IPS-NIHi11 (cell line): ENCODE measurements at places on chromosomes 1 and 21.
A peak's percentile ranks its signal among the peaks of the same experiment; 100 is the strongest.

- DNase-seq: no peak
These were observed 14.8 kb upstream of the CASQ2 start for GRCh38 chr1:115783311-115783710.

- no peak for DNase-seq
These were observed 70.5 kb upstream of the COL24A1 start for GRCh38 chr1:86227026-86227425.

DNA sequence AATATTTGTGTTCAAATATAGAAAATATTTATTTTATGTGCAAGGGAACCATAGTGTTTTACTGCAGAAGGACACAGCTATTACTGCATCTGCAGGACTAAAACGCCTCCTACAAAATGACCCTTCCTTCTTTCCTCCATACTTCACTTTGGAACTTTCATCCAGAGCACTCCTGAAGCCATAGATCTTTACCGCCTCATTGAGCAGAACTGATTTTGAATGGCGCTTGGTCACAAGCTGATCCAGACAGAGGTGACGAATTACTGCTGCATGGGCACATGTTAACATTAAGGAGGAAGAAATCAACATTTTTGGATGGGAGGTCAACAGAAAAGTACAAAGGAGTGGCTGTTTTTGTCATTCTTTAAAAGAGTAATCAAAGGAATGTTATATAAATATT is 931.6 kb downstream of the NCAM2 start:
- no peak for DNase-seq

GRCh38 chr1:33348194-33348593 is 27.3 kb upstream of the A3GALT2 start:
- DNase-seq: no peak

DNA sequence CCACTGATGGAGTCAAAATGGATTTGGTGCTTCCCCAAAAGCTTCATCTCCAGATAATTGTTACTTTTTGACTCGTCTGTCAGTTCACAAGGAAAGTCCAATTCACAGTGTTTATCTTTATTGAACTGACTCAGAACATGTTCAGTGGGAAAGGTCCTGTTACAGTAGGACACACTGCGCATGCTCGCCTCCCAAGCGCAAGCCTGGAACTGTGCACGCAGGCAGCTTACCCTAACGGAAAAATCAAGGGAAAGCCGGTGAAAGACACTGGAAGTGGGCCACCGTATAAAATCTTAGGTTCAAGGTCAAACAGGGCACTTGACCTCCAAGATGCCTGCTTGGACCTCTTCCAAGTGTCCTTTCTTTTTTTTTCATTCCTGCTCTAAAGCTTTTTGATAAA is 174.6 kb downstream of the USP25 start:
- DNase-seq: no peak

GRCh38 chr1:221908573-221908972 is 166.7 kb upstream of the DUSP10 start:
- no peak for DNase-seq

DNA sequence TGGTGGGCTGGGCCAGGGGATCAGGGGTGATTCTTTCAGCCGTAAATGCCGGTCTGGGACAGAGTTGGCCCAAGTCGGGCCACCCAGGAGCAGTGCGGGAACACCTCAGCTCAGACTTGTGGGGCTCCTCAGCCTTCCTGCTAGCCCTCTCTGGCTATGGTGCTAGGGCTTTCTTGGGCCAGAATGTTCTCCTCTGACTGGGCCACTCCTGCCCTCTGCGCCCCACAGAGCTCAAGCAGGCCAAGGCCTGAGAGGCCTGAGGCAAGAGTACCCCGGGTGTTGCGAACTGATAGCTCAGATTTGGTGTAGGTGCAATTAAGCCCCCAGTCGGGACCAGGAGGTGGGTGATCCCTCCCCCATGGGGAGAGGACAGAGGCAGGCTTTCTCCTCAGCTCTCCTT is 51.8 kb downstream of the LGR6 start:
- no peak for DNase-seq

DNA sequence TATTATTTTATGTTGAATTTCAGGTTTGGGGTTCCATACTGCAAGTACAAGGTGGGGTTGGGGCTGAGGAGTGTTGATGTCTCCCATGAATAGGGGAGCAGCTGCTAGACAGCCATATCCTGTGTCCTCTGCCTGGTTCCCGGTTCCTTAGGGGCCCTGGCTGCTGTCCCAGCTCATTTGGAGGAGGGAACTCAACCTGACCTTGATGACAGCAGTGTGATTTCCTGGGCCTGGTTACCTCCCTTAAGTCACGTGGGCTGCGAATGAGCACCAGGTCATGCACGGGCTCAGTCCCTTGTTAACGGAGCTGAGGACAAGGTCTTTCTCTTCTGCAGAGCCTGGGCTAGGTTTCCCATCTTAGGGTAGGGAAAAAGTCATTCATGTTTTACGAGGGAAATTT is 85.1 kb downstream of the MTR start:
- no peak for DNase-seq

DNA sequence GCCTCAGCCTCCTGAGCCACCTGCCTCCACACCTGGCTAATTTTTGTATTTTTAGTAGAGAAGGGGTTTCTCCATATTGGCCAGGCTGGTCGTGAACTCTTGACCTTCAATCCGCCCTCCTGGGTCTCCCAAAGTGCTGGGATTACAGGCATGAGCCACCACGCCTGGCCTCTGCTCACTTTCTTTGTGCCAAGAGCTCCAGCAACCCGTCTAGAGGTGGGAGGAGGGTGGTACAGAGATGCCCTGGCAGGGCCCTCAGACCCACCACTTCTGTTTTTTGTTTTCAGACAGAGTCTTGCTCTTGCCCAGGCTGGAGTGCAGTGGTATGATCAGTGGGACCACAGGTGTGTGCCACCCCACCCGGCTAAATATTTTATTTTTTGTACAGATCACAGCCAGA is 6.9 kb upstream of the SYNC start:
- DNase-seq: no peak

- no peak for DNase-seq
These were observed 134.5 kb downstream of the VAV3 start for GRCh38 chr1:107830526-107830925.

- DNase-seq: no peak
These were observed 46.8 kb downstream of the MACO1 start for GRCh38 chr1:25477448-25478034.

DNA sequence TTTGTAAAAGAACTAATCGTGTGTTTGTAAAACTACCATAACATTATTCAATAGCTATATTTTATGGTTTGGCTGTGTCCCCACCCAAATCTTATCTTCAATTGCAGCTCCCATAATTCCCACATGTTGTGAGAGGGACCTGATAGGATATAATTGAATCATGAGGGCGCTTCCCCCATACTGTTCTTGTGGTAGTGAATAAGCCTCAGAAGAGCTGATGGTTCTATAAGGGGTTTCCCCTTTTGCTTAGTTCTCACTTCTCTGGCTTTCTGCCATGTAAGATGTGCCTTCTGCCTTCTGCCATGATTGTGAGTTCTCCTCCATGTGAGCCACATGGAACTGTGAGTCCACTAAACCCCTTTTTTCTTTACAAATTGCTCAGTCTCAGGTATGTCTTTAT is 1372.3 kb downstream of the AMY1C start:
- no peak for DNase-seq

DNA sequence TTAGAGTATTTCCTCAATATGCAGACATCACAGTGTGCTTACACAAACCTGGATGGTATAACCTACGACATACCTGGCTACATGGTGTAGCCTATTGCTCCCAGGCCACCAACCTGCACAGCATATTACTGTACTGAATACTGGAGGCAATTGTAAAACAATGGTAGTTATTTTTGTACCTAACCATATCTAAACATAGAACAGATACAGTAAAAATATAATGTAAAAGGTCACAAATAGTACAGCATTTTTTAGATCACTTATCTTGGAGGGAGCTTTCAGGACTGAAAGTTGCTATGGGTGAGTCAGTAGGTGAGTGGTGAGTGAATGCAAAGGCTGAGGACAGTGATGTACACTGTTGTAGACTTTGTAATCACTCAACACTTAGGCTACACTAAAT is 492.3 kb downstream of the MRPL39 start:
- DNase-seq: no peak

GRCh38 chr1:44405798-44406736 is 1.0 kb downstream of the RNF220 start:
- DNase-seq: peak; percentile 39

GRCh38 chr1:234611225-234611846 is 1.4 kb upstream of the IRF2BP2 start:
- peak; percentile 65 for DNase-seq
